GM12865 (cell line): ENCODE measurements at places on chromosomes 11 and 22.

DNA sequence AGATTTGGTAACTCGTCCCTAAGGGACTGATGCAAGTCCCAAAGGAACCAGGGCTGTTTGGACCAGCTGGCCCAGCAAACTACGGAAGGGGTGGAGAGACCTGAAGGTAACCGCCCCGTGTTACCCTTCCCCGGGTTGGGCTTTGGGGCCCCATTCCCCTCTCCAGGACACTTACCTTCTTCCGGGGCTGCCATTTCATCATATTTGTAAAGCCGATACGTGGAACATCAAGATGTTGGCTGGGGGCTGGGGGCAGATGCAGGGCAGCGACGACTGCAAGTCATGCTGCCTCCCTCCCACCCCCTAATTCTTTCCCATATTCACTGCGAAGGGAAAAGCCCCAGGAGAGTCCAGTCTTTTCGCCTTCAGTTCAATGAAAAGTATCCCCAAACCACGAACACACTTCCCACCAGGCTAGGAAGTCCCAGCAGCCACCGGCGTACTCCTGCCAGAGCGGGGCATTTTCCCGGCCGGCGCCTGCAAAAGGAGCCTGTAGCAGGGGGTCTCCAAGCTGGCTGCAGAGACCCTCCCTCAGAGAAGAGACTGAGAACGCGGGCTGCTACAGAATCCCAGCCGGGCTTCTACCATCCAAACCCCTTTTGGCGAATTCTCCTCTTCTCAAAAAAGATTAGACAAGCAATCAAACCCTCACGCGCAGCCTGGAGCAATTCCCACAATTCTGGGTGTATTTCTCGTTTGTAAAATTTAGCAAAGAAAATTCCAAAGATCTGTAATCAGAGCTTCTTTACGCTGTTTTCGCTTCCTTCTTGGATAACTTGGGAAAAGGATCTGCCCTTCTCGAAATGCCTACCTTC lies 236.7 kb downstream of the TTC28 start:
- no peak for DNase-seq

DNA sequence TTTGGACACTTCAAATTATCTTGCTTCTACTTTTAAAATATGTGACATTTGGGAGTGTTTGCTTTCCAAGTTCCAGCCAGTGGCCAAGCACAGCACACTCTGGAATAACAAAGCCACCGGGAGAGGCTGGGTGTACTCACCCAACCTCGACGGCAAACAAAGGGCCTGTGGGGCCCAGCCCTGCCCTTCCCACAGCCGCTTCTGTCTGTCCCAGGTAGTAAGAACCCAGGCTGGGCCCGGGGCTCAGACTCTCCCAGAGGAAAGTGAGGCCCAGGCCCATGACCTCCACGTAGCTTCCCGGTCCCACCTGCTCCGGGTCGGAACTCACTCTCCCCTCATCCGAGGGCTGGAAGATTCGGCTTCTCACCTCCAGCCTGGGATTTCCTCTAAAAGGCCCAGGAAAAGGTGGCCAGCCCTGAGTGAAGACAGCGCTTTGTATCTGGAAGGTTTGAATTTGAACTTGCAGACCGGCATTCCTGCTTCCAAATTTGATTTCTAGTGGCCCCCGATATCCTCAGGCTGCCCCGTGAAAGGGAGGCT lies 93.5 kb downstream of the CELSR1 start:
- no peak for DNase-seq

GRCh38 chr11:22832315-22833015 lies 2.9 kb upstream of the SVIP start:
- no peak for DNase-seq

DNA sequence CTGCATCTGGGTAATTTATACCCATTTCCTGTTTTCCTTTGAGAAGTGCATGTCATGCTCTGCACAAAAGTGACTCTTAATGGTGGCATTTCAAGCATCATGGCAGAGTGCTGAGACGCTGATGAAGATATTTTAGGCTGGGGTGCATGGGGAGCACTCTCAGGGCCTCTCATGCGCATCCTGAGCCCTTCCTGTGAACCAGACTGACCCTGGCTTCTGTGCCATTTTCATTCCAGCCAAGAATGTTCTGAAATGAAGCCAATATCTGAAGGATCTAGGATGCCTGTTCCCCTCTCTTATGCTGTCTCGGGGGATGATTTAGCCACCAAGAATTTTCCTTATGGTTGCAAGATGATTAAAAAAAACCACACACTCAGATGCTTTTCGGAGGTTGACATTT lies 61.5 kb downstream of the MIAT start:
- DNase-seq: no peak

- no peak for DNase-seq
These were observed 664.8 kb upstream of the API5 start for GRCh38 chr11:42646959-42647358.

DNA sequence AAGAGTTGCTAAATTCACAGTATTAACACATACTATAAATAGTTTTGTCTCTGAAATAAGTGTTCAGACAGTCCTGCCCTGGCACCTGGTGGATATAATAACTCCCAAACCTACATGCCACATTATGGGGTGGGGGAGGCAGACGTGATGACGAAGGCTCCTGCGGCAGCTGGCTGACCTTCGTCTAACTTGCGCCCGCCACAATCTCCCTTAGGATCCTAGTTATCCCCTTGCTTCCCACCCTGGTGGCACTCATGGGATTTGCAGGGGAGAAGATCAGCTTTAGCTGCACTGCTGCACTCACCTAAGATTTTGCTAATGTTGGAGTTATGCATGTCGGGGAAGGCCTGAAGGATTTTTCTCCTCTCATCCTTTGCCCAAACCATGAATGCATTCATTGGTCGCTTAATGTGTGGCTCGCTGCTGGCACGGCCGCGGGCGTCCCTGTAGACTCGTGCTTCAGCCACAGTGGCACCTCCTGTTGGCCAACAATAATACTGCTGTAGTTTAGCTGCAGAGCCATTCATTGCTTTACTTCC lies 367.6 kb downstream of the SOX6 start:
- no peak for DNase-seq

DNA sequence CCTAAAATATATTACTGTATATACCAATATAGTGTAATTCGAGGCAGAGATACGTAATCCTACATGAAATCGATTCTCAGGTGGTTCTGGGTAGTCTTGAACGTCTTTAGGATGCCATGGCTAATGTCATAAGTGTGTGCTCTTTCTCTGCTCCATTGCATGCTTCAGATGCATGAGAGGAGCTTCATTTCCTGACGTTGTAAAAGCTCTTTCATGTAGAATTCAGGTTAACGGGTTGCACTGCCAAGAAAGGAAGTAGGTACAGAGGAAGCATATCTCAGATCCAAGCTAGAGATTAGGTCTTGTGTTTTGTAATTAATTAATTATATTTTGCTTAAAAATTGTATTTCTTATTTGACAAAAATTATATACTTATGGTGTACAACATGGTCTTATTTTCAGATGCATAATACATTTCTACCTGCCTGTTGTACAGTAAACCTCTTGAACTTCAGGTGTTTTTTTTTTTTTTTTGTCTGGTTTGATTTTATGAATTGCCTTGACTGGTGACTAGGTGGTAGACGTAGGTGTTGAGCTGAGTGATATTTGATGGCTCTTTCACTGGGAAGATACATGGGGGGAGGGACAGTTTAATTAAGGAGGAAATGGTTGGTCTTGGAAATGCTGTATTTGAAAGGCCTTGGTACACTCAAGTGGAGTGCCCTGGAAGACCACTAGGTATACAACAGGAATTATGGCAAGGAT lies 9.3 kb downstream of the NUP50 start:
- no peak for DNase-seq

DNA sequence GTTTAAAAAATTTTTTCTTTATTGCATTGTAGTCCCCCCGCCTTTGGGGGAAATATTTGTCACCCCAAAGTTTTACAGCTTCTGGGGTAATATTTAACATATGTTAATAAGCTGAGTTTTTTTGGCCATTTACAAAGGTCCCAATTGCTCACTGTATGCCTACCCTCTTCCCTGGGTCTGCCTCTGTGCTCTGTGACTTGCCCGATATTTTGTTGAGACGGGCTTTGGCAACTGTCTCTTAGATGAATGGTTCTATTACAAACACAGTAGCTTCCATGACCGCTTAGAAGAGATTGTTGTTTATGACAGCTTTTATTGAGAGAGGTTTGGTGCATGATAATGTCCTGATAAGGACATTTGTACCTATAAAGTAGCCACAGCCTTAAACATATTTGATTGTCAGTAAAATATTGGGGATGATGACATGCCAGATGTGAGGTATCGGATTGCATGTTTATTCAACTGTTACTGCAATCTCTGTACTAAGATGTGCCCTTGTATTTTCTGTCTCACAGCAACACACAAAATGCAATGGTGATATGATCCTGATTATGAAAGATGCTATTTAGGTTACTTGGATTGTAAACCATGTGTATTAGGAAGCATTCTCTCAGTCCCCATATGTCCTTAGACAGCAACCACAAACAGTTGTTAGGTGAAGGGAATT lies 103.1 kb downstream of the TEAD1 start:
- DNase-seq: no peak

DNA sequence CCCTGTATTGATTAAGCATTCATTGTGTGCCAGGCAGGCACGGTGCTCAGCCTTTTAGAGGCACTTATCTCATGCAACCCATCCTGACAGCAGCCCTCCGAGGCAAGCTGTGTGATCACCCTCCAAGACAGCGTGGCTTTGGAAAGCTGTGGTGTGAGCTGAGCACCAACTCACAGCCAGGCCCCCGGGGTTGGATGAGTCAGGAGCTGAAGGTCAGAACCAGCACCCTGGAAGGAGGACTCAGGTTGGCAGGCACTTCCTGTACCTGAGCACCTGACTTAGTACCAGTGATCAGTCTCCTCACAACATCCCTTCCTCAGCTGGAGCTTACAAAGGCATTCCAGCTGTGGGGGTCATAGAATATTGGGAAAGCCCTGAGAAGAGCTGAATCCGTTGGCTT lies 9.0 kb downstream of the PATZ1 start:
- no peak for DNase-seq

DNA sequence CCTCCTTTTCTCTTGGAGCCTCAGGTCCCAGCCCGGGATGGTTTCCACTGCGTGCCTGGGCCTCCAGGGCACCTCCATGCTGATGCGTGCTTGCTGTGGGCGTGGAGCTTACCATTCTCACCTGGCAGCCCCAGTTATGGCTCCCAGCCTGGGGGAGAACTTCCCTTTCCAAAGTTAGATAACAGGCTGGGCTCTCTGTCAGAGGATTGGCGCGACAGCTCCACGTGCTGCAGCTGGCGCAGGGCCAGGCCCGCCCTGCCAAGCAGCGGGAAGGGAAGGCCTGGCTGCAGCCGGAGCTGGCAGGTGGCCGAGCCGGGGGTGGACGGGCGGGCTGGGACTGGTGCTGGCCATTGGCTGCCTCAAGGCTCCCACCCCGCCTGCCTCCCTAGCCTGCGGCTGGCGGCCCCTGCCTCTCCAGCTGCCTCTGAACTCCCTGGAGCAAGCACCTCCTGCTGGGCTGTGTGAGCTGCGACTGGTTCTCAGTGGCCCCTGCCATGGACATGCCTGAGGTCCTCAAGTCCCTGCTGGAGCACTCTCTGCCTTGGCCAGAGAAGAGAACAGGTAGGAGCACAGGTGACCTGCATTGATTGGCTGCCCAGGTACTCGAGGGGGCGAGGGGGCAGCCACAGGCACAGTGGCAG lies 14.6 kb upstream of the TEF start:
- DNase-seq: no peak

GRCh38 chr11:118171269-118172062 lies 5.0 kb downstream of the SCN2B start:
- peak; percentile 62 for DNase-seq

- no peak for DNase-seq
These were observed 86.4 kb downstream of the MPPED1 start for GRCh38 chr22:43497956-43498855.

DNA sequence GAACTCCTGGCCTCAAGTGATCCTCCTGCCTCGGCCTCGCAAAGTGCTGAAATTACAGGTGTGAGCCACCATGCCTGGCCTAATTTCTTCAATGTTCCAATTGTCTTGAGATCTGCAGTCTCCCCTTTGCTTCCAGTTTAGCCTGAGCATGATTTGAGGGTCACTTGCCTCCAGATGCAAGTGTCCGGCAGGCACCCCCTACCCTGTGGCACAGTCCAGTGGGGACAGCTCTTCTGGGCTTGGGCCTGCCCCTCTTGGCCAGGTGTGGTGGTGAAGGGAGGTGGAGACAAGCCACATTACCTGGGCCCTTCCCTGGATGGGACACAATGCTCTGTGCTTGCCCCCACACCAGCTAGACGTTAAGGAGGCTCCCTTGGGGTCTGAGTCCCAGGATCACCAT lies 21.3 kb upstream of the CACNG2 start:
- no peak for DNase-seq

DNA sequence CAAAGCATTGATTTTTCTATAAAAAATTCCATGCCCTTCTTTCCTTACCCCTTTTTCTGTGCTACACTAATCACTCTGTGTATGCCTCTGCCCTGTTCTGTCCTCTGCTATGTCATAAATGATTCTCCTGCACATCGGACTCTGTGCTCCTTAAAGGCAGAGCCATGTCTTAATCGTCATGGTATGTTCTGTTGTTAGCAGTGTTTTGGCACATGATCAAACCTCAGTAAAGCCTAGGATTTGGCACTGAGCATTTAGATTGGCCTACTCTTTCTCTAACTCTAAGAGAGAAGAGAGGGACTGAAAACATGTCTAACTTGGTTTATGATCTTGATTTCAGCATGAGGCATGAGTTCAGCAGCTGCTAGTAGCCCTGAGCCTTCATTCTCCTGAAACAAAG lies 266.9 kb downstream of the AASDHPPT start:
- DNase-seq: no peak

DNA sequence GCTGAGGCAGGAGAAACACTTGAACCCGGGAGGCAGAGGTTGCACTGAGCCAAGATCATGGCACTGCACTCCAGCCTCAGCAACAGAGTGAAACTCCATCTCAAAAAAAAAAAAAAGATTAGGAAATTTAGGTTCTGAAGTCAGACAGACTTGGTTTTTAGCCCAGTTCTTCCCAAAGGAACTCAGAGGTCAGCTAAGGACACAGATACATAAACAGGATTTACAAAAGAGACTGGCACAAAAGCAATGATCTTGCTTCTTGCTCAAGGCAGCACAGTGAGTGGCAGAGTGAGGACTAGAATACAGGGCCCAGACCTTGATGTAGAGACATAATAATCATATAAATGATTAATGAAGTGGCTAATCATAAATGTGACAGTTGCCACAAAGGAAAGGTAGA lies 25.4 kb upstream of the RRAS2 start:
- DNase-seq: no peak

DNA sequence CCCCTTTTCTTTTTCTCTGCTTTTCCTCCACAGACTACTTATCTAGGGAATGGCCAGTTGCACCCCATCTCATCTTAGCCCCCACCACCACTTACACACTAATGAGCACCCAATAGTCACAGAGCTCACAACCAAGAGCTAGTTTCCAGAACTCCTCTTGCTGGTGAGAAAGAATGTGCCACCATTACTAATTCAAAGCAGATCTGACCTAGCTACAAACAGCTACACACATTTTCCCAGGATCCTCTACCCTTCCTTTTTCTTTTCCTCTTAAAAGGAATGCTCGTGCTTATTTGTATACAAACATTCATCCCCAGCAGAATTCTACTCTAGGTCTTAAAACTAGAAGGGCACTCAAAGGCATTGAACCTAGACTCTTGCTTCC lies 136.8 kb downstream of the CD44 start:
- DNase-seq: no peak

DNA sequence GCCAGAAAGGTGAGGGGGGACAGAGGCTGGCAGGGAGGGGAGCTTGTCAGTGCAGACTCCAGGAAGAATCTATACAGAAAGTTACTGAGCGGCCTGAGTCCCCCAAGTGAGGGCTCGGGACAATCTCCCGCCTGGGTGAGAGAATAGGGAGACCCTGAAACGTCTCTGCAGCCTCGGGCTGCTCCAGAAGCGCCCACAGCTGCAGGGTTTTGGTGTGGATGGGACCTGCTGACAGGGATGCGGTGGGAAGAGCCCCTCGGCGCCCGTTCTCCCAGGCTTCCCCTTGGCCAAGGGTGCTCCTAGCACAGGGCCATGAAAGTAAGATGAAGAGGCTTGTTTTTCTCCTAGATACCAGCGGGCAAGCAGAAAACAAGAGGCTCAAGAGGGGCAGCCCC lies 743 bp upstream of the RCE1 start:
- no peak for DNase-seq
